ENCODE measurements at places on chromosomes 12 and 14.

DNA sequence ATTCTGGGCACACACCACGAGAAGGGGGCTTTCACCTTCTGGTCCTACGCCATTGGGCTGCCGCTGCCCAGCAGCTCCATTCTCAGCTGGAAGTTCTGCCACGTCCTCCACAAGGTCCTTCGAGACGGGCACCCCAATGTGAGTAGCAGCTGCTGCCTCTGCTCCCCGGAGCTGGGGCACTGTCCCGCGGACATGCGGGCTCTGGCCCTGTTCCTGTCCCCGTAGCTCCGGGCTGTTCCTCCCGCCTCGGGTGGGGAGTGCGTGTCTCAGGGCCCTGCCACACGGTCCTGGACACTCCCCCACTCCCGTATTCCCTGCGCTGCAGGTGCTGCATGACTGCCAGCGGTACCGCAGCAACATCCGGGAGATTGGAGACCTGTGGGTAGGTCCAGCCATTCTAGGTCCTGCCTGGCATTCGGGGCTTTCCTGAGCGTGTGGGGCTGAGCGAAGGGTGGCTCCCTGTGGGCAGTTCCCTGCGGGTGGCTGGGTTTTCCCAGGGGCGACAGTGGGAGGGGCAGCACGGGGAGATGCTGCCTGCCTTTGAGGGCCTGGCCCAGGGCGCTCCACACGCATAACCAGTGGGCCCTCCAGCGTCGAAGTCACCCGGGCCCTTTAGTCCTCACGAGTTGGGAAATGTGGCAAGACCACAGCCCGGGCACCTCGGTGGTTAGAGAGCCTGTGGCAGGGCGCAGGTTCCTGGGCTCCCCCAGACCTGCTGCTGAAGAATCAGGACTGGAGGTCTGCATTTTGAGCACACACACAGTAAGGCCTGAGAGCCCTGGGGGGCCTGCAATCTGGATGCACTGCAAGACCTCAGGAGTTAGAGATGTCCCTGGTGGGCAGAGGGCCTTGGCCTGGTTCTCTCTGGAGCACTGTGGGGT is 13.5 kb downstream of the HIP1R start:
- DNase-seq, result no peak

- no peak for DNase-seq
These were observed 18.5 kb downstream of the COL2A1 start for GRCh38 chr12:47985596-47986290.

GRCh38 chr12:19671695-19672094 is 232.4 kb downstream of the AEBP2 start:
- no peak for DNase-seq

DNA sequence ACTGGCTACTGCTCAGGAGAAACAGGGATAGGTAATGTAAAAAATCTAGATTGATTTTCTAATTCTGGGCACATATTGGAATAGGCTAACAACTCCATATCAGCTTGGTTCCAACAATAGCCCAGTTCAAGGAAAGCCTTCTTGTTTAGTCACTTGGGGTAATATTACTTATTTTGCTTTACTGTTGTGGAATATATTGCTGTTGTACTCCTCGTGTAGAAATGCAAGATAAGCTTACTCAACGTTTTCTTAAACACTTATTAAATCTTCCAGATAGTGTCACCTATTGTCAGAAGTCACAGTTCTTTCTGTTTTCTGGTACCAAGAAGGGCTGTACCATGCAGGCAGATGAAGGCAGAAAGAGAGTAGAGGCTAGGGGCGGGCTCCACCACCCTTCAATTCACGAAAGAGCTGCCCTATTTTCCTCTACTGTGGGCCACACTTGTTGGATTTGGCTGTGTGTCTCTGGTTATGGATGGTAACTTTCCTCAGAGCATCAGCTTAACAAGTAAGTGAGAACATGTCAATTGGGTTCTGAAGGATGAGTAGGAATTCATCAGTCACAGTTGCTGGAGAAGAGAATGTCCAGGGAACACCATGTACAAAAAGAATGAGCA is 38.0 kb downstream of the CLMN start:
- no peak for DNase-seq

- no peak for DNase-seq
These were observed 253.8 kb downstream of the BCAT1 start for GRCh38 chr12:24695103-24695502.

- peak; percentile 76 for DNase-seq
These were observed at the start of gene PTPN6 for GRCh38 chr12:6950811-6951540. PTPN6 (plus strand) TSS chr12:6951356; CDS start chr12:6951513, 157 bp downstream.

GRCh38 chr14:91114079-91115065 is 499 bp downstream of the DGLUCY start:
- peak; percentile 72 for DNase-seq

GRCh38 chr14:88426271-88426670 is 40.8 kb downstream of the SPATA7 start:
- no peak for DNase-seq

DNA sequence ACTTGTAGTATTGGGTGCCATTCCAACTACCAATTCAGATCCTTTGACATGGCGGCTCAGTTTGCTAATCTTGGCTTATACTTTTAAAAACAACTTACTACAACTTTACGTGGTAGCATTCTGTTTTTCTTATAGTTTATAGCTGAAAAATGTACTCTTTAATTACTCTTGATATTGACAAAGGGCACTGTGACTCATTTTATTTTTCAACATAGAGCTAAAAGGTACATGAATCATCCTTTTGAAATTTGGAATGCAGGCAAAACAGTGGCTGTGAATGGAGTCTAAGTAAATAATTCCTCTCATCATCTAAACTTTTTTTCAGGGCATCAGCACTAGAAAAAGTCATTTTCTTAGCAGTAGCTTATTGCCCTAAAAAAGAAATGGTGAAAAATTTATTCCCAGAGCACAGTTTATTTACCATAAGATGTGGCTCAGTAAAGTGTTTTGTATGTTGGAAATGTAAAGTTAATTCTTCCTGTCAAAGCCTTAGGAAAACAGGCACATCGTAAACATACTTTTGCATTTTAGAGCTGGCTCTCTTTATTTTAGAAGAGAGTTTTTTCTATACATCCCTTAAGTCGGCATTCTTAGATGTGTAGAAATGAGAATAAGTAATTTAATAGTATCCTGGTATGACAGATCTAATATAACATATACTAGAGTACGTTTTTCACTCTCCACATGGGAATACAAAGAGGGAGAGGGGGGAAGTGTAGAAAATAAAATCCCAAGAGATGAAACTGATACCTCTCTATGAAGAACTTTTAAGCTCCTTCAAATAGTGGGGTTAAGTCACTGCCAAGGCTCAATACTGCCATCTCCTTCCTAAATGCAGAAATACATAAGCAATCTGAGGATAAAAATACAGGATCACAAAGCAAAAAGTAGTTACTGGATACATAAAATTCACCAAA is 55.2 kb downstream of the SLC25A21 start:
- no peak for DNase-seq

GRCh38 chr12:107778383-107779025 is 4.0 kb downstream of the ASCL4 start:
- DNase-seq, result no peak

GRCh38 chr14:22844221-22845102 is 8.1 kb downstream of the MMP14 start:
- DNase-seq, result no peak

GRCh38 chr14:67480011-67480410 is 8.5 kb downstream of the TMEM229B start:
- DNase-seq, result no peak

- no peak for DNase-seq
These were observed 58.5 kb downstream of the SPPL3 start for GRCh38 chr12:120845696-120846095.

DNA sequence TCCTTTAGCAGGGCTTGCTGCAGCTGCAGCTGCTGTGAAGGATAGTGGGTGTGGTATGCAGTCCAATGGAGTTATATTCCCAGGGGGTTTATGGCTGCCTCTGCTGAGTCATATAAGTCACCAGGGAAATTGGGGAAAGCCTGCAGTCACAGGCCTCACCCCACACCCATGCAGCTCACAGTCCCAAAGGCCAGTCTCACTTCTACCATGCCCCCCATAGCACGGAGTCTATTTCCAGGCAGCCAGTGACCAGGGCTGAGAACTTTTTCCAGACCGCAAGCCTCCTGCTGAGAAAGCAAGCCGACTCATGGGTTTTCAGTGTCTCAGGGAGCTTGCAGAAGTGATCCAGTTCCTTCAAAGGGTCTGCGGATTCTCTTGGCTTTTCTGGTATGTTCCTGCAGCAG is 322.4 kb upstream of the CLEC14A start:
- no peak for DNase-seq

DNA sequence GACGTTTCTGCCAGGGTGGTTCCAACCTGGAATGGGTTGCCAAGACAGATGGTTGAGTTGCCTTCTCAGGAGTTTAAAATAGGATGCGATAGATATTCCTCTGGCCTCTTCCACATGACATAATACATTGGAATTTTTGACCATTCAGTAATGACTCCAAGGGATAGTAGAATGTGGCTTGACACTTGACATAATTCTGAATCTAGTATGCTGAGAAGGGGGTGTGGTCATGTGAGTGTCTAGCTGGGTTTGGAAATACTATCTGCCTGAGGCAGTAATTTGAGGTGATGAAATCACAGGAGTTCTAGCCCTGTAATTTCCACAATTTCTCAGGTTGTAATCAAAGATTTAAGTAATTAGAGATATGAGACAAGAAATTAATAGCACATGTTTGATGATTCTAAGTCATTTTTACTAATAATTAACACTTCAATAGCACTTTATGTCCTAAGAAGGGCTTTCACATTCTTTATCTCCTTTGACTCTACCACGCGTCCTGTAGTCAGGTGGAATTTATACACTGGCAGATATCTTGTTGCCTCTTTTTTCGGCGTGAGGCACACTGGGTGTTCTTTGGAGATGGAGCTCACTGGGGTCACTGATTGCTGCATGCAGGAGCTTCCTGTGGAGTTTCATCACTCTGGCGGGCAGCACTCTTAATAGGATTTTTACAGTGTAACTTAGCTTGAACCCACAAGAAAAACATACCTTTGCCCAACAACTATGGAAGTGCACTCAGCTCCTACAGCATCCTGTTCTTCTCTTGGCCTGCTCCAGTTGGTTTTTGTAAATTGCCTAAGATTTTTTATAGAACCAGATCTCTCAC is 3.2 kb upstream of the AMIGO2 start:
- DNase-seq, result no peak

DNA sequence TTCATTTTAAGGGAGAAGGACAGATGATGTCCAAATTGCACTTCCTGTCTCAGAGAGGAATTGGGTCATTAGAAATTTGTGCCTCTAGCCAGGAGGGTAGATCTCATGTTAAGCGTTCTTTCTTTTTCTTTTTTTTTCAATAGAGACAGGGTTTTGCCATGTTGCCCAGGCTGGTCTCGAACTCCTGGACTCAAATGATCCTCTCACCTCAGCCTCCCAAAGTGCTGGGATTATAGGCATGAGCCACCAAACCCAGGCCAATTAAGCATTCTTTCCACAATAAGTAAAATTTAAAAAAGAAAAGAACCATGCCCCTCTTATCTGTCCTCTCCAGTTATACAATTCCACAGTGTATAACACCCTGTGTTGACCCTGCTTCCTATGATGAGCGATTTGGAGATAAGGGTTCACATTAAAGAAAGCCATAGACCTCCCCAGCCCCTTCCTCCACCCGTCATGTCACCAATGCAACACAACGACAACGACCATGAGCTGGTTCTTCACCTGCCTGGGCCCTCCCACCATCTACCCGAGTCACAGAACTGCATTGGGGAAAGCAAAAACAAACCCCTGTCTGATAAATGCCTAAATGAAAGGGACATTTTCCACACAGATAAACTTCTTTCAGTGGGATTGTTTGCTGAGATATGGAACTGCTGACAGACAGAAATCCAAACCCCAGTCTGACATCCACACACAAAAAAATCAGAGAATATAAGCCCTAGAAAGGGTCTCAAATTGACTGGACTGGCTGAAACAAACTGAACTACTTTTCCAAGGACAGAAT is 37.3 kb downstream of the SSH1 start:
- DNase-seq, result no peak

DNA sequence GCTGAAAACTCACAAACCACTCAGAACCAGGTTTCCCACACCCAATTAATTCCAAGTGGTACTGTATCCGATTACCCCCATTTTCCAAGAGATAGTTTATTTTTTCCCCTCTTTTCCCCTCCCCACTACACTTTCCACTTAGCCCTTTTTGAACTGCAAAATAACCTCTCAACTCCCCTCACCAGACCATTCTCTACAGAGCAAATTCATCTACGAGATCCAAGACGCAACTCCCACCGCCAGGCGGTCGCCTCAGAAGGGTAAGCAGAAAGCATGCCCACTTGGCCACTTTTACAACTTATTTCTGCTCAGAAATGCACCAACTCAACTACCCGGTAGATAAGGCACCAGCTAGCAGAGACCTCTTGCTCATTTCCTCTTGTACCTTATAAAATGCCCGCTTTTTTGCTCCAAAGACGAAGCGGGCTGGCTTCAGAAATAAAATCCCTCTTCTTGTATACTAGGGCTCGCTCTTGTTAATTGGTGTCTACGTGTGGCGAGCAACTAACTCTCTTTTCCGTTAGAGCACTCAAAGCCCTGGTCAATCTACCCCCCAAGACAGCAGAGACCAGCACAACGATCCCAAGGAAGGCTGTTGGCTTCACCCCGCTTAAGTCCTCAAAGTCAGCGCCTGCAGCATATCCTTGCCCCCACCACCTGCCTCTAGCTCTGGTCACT is 910 bp upstream of the SRP54 start:
- peak; percentile 37 for DNase-seq

- no peak for DNase-seq
These were observed 18.6 kb upstream of the COL2A1 start for GRCh38 chr12:48022676-48023385.

GRCh38 chr14:30034152-30034551 is 106.5 kb upstream of the PRKD1 start:
- DNase-seq, result no peak

- no peak for DNase-seq
These were observed 178.8 kb downstream of the ETNK1 start for GRCh38 chr12:22803725-22804124.

- no peak for DNase-seq
These were observed 57.9 kb downstream of the GPR68 start for GRCh38 chr14:91186515-91187066.

- no peak for DNase-seq
These were observed 43.4 kb upstream of the PIK3C2G start for GRCh38 chr12:18217966-18218365.

- DNase-seq, result peak; percentile 51
These were observed 2.4 kb upstream of the TNS2 start for GRCh38 chr12:53047221-53048032.

GRCh38 chr12:13164921-13165616 is 31.5 kb upstream of the EMP1 start:
- DNase-seq, result no peak

DNA sequence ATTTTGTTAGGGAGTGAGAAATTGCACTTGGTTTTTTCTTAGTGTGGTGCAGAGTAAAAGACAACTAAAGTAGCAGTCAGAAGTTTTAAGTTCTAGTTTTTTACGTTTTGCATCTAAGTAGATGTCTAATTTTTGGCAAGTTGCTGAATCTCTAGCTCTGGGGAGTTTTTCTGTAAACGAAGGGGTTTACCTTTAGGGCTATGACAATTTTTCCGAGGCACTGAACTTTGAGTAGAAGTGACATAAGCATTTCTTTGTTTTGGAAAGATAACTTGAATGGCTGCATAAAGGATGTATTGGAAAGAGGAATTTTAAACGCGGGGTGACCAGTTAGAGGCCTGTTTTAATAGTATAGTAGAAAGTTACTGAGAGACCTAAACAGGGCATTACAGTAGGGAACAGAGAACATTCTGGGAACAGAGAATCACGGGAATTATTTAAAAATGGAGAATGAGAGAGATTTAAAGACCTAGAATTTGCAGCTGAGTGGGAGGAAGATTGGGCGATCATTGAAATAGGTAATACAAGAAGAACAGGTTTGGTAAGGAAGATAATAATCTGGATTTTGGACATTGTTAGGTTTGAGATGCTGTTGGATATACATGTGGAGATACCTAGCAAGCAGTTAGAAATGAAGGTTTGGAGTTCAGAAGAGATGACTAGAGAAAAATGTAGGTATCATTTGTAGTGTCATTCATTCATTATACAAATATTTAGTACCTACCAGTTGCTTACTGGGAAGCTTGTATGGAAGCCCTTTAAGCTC is 1.2 kb downstream of the ZNF410 start:
- DNase-seq, result no peak

All from stimulated activated naive B cell treated with anti-CD40 and anti-IgM and Interleukin-4, amounts not matched to agents 10 μg/mL and 1 μg/mL and 100 μg/mL, for 72 hours (primary cell).